ENCODE measurements at places on chromosomes 2 and 18.
A peak's percentile ranks its signal among the peaks of the same experiment; 100 is the strongest.

DNA sequence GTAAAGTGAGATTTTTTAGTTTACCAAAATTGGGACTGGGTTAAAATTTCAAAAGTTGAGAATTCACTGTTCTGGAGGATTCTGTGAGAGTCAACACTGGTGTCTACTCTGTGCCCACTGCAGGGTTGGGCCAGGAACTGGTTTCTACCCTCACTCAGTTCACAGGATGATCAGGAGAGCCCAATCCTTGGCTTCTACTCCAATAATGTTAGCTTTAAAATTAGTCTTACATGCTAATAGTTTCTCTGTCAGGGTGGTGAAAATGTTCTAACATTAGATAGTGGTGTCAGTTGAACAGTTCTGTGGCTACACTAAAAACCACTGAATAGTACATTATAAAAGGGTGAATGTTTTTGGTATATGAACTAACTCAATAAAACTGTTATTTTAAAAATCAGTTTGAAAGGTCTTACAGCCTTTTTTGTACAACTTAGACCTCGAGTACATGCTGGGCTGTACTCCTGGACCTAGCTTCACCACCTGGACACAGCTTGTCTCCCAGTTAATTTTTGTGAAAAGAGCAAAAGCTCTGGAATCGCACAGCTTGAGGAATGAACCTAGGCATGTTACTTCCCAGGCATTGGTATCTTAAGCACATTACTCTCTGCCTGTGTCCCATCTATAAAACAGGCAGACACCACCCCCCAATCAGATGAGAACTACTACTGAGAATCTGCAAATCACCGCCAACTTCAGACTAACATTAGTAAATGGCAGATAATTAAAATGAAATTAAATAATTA, 44.4 kb downstream of the ACVR1 start:
- DNase-seq, result no peak

DNA sequence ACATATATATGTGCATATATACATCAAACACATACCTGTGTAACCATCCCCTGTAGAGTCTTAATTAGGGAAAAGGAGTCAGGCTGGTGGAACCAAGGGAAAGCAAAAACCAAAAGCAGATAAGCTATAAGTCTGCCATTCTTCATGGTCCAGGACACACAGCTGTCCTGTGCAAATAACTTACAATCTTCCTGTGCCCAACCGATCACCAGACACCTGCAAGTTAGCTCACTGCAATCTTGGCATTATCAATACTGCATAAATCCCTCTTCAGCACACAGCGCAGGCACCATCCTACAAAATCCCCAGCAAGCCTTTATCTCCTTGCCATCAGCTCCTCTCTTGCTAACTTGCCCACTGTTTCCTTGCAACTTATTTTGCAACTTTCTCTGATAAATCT, 60.8 kb upstream of the DYNAP start:
- DNase-seq, result no peak

DNA sequence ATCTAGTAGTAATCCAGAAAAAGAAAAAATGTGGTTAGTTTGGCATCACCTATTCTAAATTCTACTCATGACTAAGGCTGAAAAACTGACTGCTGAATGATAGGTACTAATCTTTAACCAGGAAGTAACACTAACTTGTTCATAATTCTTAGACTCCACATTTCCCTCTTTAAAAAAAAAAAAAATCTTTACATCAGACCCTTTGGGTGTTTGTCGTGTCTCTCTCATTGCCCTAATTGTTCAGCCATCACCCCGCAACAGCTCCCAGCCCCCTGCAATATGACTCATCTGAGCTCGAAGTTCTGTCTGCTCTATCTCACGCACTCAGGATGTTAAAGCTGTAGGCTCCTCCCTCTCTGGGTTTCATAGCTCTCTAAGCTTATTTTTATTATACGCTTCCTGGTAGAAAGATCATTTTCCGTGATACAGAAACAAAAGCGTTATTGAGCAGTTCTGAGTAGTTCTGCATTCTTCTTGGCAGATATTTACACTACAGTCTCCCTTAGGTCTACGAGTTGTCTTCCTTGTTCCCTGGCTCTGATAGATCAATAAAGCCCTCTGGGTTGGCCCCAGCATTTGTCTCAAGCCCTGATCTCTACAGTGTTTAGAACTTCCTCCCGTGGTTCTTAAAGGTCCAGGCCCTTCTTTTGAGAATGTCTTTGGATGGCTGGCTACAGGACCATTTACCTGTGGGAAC, 95.6 kb downstream of the TNFRSF11A start:
- peak; percentile 42 for DNase-seq

DNA sequence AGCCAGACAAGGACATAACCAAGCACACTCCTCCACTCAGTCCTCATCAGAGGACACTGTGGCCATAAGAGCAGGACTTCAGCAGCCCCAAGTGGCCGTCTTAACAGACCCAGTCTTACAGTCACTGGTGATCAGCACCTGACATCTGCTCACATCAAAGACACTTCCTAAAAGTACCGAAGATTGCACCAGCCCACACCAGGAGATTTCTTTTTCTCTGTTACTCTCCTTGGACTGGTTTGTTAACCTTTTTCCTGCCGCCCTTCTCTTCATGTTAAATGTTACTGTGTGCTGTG, 44.1 kb downstream of the MRPS5 start:
- DNase-seq, result no peak

GRCh38 chr2:226932443-226932842, 96.6 kb downstream of the RHBDD1 start:
- no peak for DNase-seq

- no peak for DNase-seq
Observed at GRCh38 chr18:47254341-47254939, 3.0 kb upstream of the SKOR2 start.

- no peak for DNase-seq
Observed at GRCh38 chr2:83115606-83116005, 1343.5 kb downstream of the SUCLG1 start.

DNA sequence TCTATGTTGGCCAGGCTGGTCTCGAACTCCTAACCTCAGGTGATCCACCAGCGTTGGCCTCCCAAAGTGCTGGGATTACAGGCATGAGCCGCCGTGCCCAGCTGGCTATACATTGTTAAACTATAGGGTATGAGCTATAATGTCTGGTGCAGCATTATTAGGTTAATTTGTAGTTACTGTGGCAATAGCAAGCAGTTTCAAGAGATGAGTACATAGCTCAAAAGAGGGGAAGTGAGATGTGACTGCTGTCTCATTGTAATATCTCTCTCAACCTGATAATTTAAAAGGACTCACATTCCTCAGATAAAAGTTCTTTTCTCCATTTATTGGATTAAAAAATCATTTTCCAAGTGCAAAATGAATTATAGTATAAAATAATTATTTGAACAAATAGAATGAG, 116.4 kb downstream of the INO80D start:
- DNase-seq, result no peak

DNA sequence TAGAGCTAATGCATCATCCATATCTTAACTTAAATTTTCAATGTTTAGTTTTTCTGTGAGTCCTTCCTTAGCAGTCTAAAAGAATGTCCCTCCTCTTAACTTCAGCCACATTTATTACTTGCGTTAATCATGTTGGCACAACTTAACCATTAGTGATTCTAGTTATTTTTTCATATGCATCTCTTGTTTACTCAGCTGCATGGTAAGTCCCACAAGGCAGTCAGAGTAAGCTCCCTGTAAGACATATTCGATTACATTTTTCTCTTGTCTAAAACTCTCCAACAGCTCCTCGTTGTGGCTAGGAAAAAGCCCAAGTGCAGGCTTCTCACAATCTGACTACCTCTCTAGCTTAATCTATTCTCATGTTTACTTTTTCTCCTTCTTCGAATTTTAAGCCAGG, 2045.3 kb upstream of the PIK3C3 start:
- DNase-seq, result no peak

DNA sequence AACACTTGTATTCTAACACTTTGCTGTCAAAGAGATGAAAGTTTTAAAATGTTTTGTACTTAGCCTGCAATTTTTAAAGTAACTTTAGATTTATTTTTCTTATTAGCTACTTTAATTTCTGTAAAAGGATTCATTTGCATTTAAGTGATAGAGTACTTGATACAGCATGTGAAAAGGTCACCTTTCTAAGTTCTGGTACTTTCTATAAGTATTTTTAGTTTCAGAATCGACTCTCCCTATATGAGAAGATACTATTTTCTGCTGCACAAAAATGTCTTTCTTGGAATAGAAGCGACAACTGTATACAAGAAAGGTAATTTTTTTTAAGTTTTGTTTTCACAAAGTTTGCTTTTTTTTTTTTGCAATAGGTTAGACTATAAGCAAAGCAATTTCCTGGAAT, 72.9 kb downstream of the METTL8 start:
- DNase-seq, result no peak

GRCh38 chr2:181959508-181959907, 26.1 kb upstream of the PPP1R1C start:
- DNase-seq, result no peak

DNA sequence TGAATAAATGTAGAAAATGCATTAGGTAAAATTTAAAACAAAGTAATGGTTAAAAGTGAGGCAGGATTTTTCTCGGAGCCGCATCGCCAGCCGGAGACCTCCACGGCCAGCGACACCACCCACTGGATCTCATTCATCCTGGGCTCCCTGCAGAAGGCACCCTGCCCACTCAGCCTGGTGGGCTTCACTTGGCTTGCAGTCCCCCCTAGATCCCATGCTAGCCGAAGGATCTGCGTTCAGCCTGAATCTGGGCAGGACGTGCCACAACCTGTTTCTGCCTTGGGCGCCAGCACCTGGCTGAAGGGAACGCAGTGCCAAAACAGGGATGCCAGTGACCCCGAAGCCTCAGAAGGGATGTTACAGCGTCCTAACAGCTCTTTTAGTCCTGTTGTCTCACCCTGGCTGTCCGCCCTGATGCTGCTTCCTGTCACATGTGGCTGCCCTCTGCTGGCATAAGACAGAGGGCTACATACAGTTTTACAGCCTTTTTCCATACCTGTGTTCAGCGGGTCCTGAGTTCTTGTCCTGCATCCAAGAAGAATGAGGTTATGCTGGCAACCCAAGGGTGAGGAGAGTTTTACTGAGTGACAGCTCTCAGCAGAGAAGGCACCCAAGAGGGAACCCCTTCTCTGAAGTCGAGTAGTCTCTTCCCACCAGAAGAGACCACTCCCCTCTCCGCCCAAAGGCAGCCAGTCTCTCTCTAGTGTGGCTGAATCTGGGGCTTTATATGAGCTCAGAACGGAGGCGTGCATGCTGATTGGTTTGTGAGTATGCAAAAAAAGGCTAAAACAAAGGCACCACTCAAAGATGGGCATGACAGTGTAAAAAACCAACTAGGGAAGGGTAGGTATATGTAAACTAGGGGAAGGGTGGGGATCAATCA, 173.1 kb upstream of the GYPC start:
- no peak for DNase-seq

DNA sequence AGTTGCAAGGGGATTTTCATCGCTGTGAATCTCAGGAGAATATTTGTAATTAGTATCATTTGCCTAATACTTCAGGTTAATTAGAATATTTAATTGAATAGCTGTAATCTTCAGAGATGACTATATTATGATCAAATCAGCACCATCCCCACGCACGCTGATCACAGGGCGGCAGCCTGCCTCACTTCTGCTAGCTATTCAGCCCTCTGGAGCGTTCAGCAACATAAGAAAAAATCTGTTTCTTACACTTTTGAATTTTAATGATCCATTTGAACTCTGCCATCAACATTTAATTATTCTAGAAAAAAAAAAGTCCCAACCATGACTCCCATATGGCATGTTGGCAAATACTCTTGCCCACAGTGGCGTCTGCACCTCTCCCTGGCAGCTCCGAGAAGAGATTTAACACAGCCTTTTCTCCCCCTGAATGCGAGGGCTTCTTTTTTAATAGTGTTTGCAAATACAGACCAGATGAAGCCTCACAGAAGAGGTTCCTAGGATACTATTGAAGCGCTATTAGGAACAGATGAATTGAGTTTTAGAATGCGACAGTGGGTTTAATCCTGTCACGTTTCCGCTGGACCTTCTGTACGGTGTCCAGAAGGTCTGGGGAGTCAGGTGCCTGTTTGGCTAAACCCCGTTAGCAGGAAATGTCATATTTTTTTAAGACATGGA, 731.9 kb upstream of the SALL3 start:
- no peak for DNase-seq

DNA sequence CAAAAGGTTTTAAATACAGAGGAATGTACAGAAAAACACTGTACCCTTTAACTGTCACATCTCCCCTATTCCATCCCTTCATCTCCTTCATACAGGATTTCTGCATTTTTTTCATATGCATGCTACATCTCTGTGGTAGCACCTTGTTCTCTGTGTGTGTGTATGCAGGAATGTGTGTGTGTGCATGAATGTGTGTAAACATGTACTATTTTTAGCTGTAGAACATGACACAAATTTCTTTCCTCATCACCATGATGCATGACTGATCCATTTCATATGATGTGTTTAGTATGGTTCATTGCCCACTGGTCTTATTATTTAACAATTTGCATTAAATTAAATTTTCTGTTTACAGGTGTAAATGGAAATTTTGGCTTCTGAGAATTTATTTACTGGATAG, 21.5 kb upstream of the ZEB2 start:
- no peak for DNase-seq

DNA sequence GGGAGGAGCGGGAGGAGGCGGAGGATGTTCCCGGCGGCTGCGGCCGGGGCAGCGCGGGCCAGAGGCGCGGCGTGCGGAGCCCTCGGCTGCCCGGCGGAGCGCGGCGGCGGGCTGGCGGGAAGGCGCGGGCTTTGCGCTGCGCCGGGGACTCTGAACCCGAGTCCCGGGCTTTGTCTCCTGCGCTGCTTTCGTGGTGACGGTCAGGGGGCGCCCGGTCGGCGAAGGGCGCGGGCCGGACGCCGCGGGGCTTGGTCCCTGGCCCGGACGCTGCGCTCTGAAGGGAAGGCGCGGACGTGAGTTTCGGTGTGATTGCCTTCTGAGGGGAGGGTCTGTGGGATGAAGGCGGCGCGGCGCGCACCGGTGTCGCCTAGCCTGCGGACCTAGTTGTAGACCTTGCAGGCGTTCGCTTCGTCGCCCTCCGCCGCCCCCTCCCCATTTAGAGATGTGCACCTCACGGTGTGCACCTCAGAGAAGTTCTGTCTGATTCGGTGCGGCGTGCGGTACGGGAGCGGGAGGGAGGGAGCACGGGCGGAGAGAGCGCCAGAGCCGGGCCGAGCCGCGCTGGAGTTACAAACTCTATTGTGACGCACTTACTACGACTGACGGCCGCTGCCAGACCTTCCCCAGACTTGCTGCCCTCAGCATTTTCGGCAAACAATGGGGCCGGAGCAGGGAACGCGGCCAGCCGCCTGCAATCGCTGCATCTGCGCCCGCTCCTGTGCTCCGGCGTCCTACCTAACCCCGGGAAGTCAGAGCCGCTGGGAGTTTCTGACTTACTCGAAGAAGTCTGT, 2.1 kb downstream of the BCL2L11 start:
- no peak for DNase-seq

- DNase-seq, result no peak
Observed at GRCh38 chr2:179251870-179252269, 12.8 kb downstream of the SESTD1 start.

DNA sequence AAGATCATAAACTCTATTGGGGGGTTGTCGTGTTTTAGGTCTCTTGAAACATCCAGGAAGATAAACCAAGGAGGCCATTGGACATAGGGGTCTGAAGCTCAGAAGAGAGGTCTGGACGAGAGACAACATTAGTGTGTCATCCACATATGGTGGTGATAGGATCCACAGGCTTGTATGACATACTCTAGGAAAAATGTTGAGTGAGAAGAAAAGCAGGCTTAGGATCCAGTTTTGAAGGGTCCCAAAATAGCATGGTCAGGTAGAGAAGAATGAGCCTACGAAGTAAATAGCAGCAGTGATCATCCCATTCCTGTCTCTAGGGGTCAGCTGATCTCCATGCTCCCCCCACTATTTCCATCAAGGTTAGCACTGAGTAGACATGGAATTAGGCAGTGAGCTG, 166.8 kb downstream of the ANKRD30B start:
- no peak for DNase-seq

All from stimulated activated CD8-positive, alpha-beta memory T cell treated with anti-CD3 and anti-CD28 coated beads, Interleukin-7, amount 100 ng/mL, for 1 hour (primary cell).